GM06990 (cell line): ENCODE measurements at places on chromosomes 2 and 18.

DNA sequence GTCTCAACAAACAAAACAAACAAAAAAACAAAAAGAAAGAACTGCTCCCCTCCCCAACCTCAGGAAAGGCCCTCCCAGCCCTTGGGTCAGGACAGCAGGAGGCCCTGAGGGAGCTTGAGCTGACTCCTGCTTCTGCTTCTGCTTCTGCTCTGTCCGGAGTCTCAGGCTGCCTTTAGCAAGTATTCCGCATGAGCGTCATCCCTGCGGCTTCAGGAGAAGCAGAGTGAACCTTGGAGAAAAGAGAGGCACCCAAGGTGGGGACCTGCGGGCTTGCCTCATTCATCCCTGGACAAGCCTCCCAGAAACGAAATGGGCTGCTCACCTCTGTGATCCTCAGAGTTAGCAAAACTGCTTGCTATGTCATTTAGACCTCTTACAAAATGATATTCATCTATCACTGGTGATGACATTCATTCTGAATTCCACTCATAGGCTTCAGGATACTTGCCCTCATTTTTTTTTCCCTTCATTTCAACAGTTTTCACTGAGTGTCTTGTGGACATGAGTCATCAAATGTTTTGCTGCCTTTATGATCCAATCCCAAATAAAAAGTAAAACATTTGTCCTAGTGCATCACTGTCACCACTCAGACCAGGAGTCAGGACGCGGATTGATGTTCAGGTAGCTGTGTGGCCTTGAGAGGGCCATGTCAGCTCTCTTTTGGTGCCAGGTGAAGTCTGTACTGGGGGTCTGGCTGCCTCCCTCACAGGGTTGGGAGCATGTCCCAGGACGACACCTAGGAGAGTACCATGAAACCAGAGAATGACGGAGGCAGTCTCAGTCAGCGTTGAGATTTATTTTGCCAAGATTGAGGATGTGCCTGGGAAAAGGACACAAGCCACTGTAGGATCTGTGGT lies 51.7 kb downstream of the IMPA2 start:
- DNase-seq = no peak

- no peak for DNase-seq
Observed at GRCh38 chr18:9348079-9348671, 13.6 kb downstream of the TWSG1 start.

- no peak for DNase-seq
Observed at GRCh38 chr2:55581874-55582547, 35.4 kb downstream of the PPP4R3B start.

DNA sequence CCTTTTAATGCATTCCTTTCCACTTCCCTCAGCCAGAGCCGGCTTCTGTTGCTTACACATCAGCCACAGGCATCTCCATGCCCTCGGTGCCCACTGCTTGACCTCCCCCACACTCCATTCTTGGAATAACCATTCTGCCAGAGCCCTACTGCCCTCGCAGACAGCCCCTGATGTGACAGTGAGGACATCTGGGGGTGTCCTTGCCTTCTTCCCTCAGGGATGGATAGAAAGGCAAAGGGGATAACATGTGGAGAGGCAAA lies 6.4 kb upstream of the NPPC start:
- no peak for DNase-seq

- no peak for DNase-seq
Observed at GRCh38 chr2:30421026-30421603, 25.9 kb upstream of the LCLAT1 start.

GRCh38 chr2:144115739-144116291 lies 404.1 kb downstream of the ZEB2 start:
- DNase-seq = no peak

GRCh38 chr18:27185025-27185763 lies at the start of gene CHST9:
CHST9 (minus strand) TSS chr18:27185308; CDS start chr18:27142809, 42,499 bp downstream.
- peak; percentile 1 for DNase-seq

- no peak for DNase-seq
Observed at GRCh38 chr2:121185571-121186074, 99.4 kb downstream of the TFCP2L1 start.

DNA sequence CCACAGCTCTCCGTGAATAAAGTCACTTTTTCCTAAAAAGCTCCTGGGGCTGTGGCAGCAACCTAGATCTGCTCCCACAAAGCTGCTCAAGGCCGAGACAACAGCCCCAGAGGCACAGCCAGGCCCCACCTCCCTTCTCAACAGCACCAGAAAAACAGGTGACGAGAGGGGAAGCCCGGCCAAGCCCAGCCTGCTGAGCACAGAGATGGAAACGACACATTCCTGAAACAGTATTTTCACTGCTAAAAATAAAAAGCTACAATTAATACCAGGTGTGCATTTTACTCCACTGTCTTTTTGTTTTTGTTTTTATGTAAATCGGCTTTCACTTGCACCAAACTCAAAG lies 199.3 kb downstream of the HDAC4 start:
- no peak for DNase-seq

DNA sequence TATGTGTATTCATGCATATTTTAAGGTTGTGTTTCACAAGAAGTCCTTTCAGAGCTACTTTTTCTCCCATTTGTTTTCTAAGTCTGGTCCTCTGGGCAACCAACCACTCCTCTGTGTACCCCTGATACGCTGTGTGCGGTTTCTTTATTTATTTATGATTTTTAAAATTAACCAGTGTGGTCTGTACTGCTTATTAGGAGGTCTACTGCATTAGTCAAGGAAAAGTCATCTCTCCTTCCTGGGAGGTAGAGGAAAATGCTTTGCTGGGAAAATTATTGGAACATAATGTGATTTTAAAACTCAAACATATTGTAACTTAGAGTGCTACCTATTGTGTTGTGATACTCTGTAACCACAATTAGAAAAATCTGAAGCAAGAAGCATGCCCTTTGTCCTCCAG lies 1404.3 kb downstream of the SUCLG1 start:
- DNase-seq = no peak
